Activated CD4-positive, alpha-beta T cell treated with anti-CD3 and anti-CD28 coated beads for 48 hours (primary cell): ENCODE measurements at places on chromosomes 12 and 14.
A peak's percentile ranks its signal among the peaks of the same experiment; 100 is the strongest.

DNA sequence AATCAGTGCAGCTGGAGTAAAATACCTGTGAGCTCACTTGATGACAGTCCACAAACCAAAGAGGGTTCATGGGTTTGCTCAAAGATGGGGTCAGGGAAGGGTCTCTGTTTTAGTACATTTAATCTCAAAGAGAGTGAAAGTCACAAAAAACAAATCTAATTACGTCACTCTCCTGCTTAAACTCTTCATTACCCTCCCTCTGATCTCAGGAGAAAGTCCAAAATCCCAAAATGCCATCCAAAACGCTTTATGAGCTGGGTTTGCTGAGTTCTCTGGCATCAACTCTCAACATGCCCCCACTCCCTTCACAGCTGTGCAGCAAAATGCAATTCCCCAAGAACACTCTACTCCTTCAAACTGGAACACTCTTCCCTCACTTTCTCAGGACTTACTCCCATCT lies 40.4 kb upstream of the LGR5 start:
- DNase-seq: no peak

DNA sequence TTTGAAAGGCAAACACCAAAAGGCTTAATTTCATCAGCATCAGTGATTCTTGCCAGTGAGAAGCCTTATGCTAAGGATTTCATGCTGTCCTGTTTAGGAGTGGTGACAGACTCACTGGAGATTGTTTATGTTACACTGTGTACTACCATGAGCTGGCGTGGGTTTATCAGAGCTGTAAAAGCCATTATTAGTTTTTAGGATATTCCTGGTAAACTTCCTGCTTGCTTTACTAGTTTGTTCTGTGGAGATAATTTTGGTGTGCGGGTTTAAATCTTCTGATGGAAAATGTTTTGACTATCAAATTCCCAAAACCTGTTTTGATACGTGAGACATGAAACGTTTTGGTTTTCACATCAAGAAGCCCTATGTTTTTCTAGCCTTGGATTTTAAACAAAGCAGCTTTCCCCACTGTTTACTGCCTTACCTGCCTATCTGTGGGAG lies 15.2 kb downstream of the PPFIBP1 start:
- DNase-seq: no peak

- DNase-seq: no peak
Measured at GRCh38 chr12:87756721-87757120, 272.5 kb downstream of the C12orf50 start.

GRCh38 chr12:47985596-47986290 lies 18.5 kb downstream of the COL2A1 start:
- DNase-seq: no peak

DNA sequence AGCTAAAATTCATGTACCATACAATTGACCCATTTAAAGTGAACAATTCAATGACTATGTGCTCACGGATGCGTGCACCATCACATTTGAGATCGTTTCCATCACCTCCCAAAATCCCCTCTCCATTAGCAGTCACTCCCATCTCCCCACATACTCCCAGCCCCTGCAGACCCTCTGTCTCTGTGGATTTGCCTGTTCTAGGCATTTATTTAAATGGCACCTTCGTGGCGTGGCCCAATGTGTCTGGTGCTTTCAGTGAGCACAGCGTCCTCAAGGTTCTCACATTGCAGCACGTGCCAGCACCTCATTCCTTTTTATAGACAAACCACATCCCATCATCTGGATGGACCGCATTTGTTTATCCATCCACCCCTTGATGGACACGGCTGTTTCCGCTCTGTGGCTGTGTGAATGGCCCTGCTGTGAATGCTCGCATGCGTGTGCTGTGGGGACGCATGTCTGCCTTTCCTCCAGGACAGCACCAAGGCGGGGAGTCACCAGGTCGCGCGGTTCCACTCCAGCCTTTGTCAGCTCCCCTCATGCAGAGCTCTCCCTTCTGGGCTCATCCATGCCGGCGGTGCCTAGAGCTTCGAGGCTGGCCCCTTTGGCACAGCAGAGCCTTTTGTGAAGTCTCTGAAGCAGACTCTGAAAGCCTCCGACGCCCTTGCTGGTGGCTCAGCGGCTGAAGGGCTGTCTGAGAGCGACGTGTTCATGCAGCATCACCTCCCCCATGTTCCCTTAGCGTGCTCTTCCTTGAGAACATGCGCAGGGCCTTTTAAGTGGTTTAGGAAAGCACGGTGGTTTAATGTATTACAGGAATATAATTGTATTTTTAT lies 184.4 kb downstream of the KIF26A start:
- no peak for DNase-seq

DNA sequence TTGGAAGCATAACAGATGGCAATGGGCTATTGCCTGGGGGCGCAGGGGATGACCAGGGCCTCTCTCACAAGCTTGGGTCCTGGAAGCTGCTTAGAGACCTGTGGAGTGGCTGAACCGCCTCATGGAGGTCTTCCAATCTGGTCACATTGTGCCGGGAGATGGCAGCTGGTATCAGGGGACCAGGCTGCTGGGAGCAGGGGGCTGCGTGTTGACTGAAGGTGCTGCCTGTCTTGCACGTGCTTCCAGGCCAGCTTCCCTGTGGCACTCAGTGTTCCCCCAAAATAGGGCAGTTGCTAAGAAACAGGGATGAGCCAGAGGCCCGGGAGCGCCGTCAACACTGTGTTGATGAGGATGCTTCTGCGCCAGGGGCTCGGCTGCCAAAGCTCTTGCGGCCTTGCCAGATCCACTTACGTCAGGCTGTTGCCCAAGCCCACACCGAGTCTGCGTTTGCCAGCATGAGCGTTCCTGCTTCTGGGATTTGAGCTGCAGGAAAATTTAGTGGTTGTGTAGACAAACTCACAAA lies 39.8 kb downstream of the ELK3 start:
- DNase-seq: no peak

DNA sequence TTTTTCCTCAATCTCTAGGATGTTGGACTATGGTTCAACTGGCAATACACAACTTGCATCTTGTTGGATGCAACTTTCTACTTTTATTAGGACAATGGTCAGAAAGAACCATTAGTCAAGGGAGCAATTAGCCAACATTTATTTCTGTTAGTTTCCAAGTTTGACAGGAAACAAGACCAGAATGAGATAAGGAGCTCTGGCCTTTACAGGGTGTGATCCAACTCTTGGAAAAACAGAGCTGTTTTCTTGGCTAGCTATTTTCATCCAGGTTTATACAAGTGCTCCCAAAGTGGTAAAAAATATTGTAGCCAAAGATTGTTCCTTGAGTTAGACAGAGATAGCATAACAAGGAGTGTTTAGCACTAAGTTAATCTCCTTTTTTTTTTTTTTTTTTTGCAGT lies 3.9 kb upstream of the SYNE2 start:
- DNase-seq: no peak

DNA sequence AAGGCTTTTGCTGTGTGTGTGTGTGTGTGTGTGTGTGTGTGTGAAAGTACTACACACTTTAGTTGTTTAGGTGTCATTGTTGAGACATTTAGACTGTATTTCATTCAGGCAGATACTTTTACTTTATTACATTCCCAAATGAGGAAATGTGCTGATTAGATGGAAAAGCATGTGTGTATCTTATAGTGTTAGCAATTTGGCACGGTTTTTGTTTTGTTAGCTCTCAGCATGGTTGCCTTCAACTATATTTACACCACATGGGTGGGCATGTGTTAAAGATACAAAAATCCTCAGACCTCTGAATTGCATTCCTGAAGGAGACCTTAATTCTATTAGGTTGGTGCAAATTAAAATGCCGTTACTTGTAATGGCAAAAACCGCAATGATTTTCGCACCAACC lies 879.5 kb downstream of the DIO2 start:
- DNase-seq: no peak

GRCh38 chr12:82862069-82862841 lies 175.5 kb downstream of the TMTC2 start:
- no peak for DNase-seq

- DNase-seq: no peak
Measured at GRCh38 chr14:77681196-77682157, 26.3 kb downstream of the ALKBH1 start.

GRCh38 chr12:106220536-106220935 lies 27.3 kb downstream of the CKAP4 start:
- no peak for DNase-seq

DNA sequence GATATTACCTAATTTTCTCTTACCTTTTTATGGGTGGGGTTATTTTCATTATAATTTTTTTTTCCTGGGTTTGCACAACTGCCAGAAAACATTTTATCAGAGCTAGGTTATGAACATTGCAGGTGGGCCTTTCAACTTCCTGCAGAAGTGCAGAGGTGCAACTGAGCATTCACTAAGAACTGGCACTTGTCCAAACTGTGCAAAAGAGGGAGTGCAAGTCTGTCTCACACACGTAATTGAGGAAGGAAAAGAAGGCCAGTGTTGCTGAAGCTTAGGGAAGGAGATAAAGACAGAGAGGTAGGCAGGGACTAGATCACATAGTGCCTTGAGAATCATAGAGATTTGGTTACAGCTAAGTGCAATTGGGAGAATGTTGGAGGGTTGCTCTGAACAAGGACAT lies 14.1 kb upstream of the AMN1 start:
- DNase-seq: no peak

DNA sequence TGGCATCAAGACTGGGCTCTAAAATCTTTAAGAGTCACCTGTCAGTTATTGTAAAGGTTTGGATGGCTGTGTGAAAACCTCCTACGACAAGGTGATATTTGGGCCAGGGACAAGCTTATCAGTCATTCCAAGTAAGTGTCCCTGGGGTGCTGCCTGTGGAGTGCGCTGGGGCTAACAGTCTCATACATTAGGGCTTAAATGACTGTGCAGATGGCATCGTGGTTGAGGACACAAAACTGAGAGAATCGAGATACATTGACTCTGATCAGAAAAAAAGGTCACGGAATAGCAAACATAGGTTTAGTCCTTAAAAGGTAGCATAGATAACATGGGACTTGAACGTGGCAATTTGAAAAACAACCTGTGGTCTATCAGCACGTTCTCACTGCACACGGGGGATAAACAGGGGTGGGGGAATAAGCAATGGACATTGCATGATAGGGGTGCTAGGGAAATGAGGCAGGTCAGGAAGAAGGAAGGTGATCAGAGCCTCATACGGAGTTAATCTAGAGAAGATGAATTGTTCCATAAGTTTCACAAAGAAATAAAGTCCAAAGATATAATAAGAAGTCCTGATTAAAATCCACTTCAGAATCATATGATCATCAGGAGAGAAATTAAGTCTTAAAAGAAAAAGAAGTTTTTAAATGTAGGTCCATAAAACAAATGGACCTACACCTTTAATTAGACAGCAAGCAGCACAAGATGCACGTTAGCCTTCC lies 100.3 kb downstream of the DAD1 start:
- no peak for DNase-seq

DNA sequence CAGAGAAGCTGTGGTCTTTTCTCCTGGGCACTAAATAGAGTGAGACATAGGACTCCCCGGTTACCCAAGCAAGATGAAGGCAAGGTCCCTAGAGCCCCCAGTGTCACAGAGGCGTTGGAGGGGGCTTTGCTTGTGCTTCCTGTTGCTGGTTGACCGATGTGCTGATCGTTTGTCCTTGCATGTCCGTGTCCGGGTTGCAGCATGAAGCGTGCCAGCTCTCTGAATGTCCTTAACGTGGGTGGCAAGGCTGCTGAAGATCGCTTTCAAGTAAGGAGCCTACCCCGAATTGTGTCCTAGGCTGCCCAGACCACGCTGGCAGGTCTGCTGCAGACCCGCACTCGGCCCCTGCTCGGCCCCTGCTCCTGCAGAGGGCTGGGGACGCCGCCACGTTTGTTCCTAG lies 23.1 kb downstream of the XRCC3 start:
- DNase-seq: no peak

GRCh38 chr12:120988658-120989057 lies 10.3 kb downstream of the HNF1A start:
- DNase-seq: no peak

- DNase-seq: no peak
Measured at GRCh38 chr12:110822821-110823415, 23.9 kb upstream of the CCDC63 start.

- no peak for DNase-seq
Measured at GRCh38 chr12:54601841-54602240, 13.4 kb upstream of the PPP1R1A start.

DNA sequence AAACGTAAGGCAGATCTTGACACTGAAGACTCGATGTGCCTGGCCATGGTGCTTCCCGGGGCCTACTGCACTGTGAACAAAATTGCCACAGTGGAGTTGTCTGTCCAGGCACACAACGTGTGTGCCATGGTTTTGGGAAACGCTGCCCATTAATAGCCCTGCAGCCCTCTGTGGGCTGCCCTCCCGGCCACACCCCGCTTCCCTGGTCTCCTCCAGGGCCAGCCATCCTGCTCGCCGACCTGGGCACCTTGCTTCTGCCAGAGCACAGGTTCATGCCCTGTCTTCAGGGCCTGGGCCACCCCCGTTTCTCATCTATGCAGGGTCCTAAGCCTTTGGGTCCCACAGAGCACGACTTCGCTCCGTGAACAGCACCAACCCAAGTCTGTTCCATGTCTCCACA lies 18.9 kb downstream of the MEG3 start:
- no peak for DNase-seq

- DNase-seq: peak; percentile 85
Measured at GRCh38 chr14:101961011-101961721, 3.2 kb upstream of the DYNC1H1 start.

DNA sequence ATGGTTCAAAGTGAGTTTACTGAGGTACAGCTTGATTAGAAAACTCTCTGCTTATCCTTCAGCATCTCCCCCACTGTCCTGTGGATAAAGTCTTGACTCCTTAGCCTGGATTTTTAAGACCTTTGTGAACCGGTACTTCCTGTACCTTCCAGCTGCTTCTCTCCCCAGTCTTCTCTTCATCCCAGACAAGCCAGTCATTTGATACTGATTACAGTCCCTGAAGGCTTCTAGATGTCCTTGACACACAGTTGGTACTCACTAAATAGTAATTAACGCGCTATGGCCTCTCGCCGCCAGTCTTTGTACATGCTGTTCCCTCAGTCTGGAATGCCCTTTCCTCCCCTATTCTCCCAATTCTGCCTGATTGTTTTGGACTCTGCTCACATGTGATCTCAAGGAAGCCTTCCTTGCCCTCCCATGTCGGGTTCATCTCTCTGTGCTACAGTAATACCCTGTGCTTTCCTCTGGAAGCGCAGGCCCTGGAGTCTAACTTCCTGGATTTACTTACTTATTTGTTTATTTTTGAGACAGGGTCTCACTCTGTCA lies 50.6 kb upstream of the PTGR2 start:
- no peak for DNase-seq

DNA sequence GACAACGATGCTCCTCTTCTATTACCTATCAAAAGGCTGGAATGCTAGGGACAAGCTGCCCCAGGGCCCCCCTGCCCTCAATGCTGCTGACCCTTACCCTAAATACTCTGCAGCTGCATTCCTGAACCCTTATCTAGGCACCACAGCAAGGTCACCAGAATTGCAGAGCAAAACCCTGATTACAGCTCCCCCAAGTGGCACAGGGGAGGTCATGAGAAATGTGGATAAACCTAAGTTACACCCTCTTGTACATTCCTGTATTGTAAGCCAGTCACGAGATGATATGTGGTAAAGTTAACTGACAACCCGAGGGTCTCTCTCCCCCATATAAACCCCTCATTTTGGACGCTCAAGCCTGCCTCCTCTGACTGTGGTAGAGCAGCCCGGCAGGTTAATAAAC lies 411.8 kb upstream of the STXBP6 start:
- DNase-seq: no peak
